Placental epithelial cell (primary cell): ENCODE measurements at places on chromosomes 1 and 21. TPM values are rescaled to one million over a fixed set of nuclear protein-coding genes. Genes with fewer than 3 reads are reported as not detected.

Gene KRTAP10-11
- total RNA-seq = not detected in 2 replicates

Gene S100B
- 0.22 TPM in 1 of 2 replicates, not detected in the other for total RNA-seq

Gene KRTAP6-2
- not detected in 2 replicates for total RNA-seq

Gene LCE2A
- total RNA-seq = 0.79 TPM in 1 of 2 replicates, not detected in the other

Gene SYT11
- total RNA-seq = 0.39 and 0.54 TPM in 2 replicates
